HFFc6 (cell line): ENCODE measurements at places on chromosomes 1 and 21.
A peak's percentile ranks its signal among the peaks of the same experiment; 100 is the strongest.

- H3K27ac ChIP-seq: no peak overlapping the region
- no peak overlapping the region for H3K4me3 ChIP-seq
- peaks cover 11% of the 10 kb centered on the region; the same call in 1 of the 2 replicates for H3K4me1 ChIP-seq
- H3K27me3 ChIP-seq: peaks cover 2% of the 10 kb centered on the region; the same call in 1 of the 2 replicates
Measured at GRCh38 chr1:193486671-193487229, 300.3 kb upstream of the B3GALT2 start.

DNA sequence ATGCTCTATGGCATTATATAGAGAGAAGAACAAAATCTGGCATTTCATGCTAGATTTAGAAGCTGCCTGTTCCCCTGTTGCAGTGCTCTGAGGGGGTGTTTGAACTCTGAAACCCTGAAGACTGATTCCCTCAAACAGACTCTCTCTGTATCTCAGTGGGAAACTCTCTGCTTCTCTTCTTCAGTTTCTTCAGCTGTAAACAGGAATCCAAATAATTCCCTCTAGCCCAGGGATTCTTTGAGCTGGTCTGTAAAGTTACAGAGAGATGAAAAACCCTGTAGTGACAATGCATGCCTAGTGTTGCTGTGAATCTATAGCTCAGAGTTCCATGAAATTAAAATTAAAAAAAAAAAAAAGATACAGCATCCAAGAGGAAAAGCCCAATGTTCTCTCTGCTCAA is 17.0 kb upstream of the ROR1 start:
- H3K4me3 ChIP-seq: no peak overlapping the region
- no peak overlapping the region for H3K27ac ChIP-seq

GRCh38 chr1:156486421-156487344 is 13.9 kb downstream of the MEF2D start:
- no peak for DNase-seq
- H3K27ac ChIP-seq: peak overlapping the region; percentile 40
- peaks cover 23% of the 10 kb centered on the region for H3K36me3 ChIP-seq
- no peak overlapping the region for H3K4me3 ChIP-seq

DNA sequence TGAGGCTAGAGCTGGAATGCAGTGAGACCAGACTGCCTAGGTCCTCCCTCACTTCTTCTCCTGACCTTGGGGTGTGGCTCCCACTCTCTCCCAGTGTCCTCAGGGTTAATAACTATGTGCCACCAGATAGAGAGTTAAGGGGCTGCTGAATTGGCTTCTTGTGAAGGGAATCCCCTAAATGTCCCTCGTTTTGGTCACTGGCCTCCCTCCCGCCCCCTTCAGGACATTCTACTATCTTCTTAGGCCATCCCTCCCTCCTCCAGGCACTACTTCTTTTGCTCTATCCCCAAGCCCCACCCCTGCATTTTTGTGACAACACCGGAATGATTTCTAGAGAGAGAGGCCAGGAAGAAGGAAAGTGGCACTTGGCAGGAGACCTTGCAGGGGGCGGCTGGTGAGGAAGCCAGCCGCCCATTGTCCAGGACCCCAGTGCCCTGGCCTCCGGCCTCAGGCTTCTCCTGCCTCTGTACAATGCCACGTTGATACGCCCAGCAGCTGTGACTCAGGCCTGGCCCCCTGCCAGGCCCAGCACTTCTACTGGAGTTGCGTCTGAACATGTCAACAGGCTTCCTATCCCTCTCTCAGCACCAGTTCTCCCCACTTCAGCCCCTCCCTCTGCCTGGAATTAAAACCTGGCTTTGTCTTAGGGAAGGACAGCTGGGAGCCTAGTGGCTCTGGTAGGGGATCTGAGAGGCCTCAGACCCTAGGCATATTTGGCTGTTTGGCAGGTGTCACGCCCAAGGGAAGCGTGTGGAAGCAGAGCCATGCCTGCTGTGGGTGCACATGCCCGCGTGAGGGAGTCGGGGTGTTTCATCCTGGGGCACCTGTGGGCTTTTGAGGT is 9.1 kb downstream of the LMNA start:
- DNase-seq: peak; percentile 95
- peak overlapping the region; percentile 98 for H3K27ac ChIP-seq

DNA sequence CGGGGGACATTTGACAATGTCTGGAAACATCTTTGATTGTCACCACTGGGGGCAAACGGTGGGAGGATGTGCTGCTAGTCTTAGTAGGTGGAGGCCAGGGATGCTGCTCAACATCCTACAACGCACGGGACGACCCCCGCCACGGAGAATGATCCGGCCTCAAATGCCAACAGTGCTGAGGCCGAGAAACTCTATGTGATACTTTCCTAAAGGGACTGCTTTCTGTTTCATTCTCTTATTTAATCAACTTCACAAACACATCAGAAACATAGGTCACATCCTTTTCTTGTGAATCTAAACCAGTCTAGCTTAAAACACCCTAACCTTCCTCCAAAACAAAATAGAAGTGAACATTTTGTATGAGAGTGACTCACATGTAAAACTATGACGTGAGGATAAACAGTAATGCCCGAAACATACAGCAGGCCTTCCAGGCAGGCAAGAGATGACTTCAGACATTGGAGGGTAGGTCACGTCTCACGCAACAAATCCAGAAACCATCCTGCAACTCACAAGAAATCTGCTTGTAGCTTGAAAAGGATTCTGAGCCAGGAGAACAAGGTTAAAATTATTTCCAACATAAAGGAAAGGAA is 37.2 kb upstream of the ETS2 start:
- peaks cover 19% of the 10 kb centered on the region for H3K36me3 ChIP-seq
- peak; percentile 94 for DNase-seq
- H3K27ac ChIP-seq: peak overlapping the region; percentile 98
- H3K4me3 ChIP-seq: peak overlapping the region; percentile 70
- H3K27me3 ChIP-seq: peaks cover 6% of the 10 kb centered on the region
- peaks cover 62% of the 10 kb centered on the region for H3K4me1 ChIP-seq

- H3K36me3 ChIP-seq: no peaks in the 10 kb centered on the region
- no peak for DNase-seq
- peaks cover 15% of the 10 kb centered on the region for H3K27me3 ChIP-seq
- no peak overlapping the region for H3K4me3 ChIP-seq
Measured at GRCh38 chr1:15439325-15439724, 1.1 kb downstream of the CTRC start.

DNA sequence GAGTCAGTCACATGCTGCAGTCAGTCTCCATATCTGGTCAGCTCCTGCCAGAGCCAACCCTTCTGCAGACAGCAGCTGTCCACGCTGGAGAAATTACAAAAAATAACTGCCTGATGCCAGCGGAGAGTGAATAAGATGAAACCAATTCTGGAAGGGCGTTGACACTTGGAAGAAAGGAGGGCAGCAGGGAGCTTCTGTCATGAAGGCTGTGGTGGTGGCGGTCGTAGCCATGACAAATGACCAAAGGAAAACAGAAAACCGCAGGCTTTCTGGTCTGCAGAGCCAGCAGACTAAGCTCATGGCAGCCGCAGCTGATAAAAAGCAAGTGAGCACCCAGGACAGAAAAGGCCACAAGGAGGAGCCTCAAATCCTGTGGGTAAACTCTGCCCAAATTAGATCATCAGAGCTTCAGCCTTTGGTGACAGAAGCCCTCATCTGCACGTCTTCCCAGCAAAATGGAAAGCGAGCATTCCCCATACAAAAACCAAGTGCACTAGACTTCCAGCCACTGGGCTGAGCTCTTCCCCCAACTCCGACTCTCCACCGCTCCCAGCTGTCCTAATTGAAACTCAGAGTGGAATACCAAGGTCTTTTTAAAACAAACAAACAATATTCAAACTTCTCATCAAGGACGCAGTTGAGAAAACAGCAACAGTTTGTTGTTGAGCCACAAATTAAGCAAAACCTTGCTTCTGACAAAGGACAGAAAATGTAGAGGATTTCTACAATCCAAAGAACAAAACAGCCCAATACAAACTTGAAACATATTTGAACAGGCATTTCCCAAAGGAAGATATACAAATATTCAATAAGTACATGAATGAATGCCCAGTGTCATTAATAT is 28.7 kb downstream of the RSPH1 start:
- peaks cover 4% of the 10 kb centered on the region; the same call in 1 of the 2 replicates for H3K36me3 ChIP-seq
- no peak overlapping the region for H3K27ac ChIP-seq
- no peak for DNase-seq
- peaks cover 2% of the 10 kb centered on the region for H3K27me3 ChIP-seq

GRCh38 chr1:4084048-4084431 is 184.0 kb upstream of the C1orf174 start:
- no peaks in the 10 kb centered on the region for H3K27me3 ChIP-seq
- H3K36me3 ChIP-seq: peaks cover 5% of the 10 kb centered on the region
- H3K27ac ChIP-seq: no peak overlapping the region
- no peak overlapping the region for H3K4me3 ChIP-seq
- no peaks in the 10 kb centered on the region for H3K4me1 ChIP-seq

- H3K4me3 ChIP-seq: no peak overlapping the region
- H3K36me3 ChIP-seq: no peaks in the 10 kb centered on the region
- H3K27me3 ChIP-seq: no peaks in the 10 kb centered on the region
- no peak for DNase-seq
- H3K4me1 ChIP-seq: peaks cover 8% of the 10 kb centered on the region
Measured at GRCh38 chr1:7320661-7321060, 450.4 kb upstream of the VAMP3 start.

DNA sequence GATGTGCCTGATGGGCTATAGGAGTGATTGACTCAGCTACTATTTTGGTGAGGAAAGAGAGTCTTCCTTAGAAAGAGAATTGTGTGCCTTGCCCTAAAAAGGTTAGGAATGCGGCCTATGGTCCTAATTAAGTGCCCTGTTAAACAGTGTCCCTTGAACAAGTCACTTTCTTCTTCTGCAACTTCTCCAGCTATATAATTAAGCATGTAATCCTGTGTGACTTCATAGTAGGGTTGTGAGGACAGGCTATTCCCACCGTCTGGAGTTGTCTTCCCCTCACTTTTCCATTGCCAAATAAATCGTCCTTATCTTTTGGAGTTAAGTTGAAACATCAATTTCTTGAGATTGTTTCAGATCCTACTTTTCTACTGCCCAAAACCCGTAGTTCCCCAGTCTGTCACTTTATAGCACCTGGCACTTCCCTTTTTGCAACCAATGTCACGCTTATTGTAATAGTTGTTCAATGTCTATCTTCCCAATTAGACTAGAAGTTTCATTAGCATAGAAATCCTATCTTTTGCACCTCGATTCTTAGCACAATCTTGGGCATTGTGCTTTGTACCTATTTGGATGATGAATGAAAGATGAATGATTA is 27.6 kb upstream of the SLC16A1 start:
- H3K36me3 ChIP-seq: no peaks in the 10 kb centered on the region
- peaks cover 11% of the 10 kb centered on the region for H3K4me1 ChIP-seq
- DNase-seq: no peak
- no peak overlapping the region for H3K27ac ChIP-seq
- H3K27me3 ChIP-seq: no peaks in the 10 kb centered on the region; the same call in 1 of the 2 replicates

DNA sequence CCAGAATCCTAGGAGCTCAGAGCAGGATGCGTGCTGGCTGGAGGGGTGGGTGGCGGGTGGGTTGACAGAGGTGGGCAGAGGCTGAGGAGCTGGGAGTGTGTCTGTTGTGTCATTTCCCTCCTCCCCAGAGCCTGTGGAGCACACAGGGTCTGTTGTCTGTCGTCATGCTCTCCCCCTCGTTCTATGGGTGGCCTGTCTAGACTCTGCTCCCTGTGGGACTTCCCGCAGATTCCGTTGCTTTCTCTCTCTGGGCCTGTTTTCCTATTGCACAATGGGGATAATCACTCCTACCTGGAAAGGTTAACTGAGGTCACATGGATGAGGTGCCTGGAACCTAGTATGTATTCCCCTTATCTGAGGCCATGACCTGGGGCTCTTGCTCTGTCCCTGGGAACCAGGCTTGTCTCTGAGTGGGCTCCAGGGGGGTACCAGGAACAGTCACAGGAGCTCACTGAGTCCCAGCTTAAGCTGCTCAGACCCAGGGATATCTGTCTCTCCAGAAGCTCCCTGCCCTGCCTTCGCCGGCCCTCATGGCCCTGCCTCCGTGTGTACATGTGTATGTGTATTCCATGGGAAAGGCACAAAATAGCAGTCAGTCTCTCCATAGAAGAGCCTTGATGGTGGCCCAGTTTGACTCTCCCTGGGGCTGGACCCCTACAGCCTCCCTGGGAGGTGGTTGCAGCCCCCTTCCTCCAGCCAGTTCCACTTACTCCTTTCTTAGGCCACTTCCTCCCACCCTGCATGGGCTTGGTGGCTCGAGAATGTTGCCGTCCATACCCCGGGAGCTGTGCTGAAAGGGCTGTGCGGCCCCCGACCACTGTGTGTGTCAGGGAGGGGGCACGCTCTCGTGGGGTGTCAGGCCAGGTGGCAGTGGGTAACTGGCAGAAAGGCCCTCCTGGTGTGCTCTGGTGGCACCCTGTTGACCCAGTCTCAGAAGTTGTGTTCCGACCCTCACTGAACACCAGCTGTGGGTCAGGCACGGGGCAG is 17.9 kb downstream of the PTPRF start:
- no peak overlapping the region for H3K4me3 ChIP-seq
- peaks cover 8% of the 10 kb centered on the region for H3K4me1 ChIP-seq
- H3K27ac ChIP-seq: no peak overlapping the region

- H3K4me1 ChIP-seq: peaks cover 32% of the 10 kb centered on the region
- peaks cover 13% of the 10 kb centered on the region for H3K36me3 ChIP-seq
Measured at GRCh38 chr1:200448034-200448762, 38.4 kb upstream of the ZNF281 start.

GRCh38 chr1:88876573-88877365 is 14.6 kb downstream of the GTF2B start:
- peaks cover 19% of the 10 kb centered on the region for H3K4me1 ChIP-seq
- DNase-seq: no peak
- 0 out of 2 replicates have a peak overlapping the region, but pooled peaks have one; percentile 86 for H3K27ac ChIP-seq
- no peak overlapping the region for H3K4me3 ChIP-seq

DNA sequence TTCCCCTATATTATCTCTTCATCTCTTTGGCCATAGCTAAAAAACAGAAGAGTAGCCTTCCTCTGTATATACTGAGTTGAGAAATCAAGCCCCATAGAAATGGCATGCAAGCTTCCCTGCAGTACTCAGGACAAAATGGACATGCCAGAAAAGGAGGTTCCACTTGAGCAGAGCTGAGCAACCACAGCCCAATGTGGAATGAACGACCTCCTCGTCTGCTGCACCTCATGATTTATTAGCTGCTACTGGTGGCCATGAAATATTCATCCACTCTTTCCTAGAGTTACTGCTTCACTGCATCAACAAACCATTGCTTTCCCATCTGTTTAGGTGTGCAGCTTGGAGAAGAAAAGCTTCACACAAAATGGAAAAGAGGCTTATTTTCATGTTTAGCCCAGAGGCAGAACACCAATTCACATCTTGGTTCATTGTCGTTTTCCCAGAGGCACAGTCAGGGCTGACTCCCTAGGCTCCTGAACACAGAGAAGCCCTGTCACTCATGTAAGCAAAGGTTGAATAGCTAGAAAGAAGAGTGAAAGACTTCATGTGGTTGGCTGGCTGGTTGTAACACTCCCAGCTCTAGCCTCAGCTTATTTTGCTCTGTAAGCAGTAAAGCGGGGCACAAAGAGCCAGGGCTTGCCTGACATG is 148.0 kb downstream of the TSEN15 start:
- no peak overlapping the region for H3K27ac ChIP-seq
- H3K4me1 ChIP-seq: peaks cover 7% of the 10 kb centered on the region
- H3K36me3 ChIP-seq: no peaks in the 10 kb centered on the region

- no peak overlapping the region for H3K4me3 ChIP-seq
- no peak overlapping the region for H3K27ac ChIP-seq
- no peaks in the 10 kb centered on the region; the same call in 1 of the 2 replicates for H3K27me3 ChIP-seq
- no peak for DNase-seq
- H3K4me1 ChIP-seq: no peaks in the 10 kb centered on the region
- H3K36me3 ChIP-seq: no peaks in the 10 kb centered on the region
Measured at GRCh38 chr1:214004795-214005194, 17.0 kb downstream of the PROX1 start.

- peaks cover 61% of the 10 kb centered on the region for H3K4me1 ChIP-seq
- peaks cover 37% of the 10 kb centered on the region for H3K36me3 ChIP-seq
Measured at GRCh38 chr1:179058487-179059483, 23.1 kb upstream of the TOR3A start.
